Kidney (tissue), 22 donors: ENCODE measurements at places on chromosomes 16 and 17. TPM values are rescaled to one million over a fixed set of nuclear protein-coding genes. Genes with fewer than 3 reads are reported as not detected.
A peak's percentile ranks its signal among the peaks of the same experiment; 100 is the strongest.

GRCh38 chr17:51486091-51486490, 225.7 kb downstream of the UTP18 start:
- no peaks in the 10 kb centered on the region for H3K27me3 ChIP-seq
- no peaks in the 10 kb centered on the region for H3K4me1 ChIP-seq
- H3K36me3 ChIP-seq, result no peaks in the 10 kb centered on the region
- H3K4me3 ChIP-seq, result no peak overlapping the region
- no peak for DNase-seq

Gene RDM1
- not detected for total RNA-seq

DNA sequence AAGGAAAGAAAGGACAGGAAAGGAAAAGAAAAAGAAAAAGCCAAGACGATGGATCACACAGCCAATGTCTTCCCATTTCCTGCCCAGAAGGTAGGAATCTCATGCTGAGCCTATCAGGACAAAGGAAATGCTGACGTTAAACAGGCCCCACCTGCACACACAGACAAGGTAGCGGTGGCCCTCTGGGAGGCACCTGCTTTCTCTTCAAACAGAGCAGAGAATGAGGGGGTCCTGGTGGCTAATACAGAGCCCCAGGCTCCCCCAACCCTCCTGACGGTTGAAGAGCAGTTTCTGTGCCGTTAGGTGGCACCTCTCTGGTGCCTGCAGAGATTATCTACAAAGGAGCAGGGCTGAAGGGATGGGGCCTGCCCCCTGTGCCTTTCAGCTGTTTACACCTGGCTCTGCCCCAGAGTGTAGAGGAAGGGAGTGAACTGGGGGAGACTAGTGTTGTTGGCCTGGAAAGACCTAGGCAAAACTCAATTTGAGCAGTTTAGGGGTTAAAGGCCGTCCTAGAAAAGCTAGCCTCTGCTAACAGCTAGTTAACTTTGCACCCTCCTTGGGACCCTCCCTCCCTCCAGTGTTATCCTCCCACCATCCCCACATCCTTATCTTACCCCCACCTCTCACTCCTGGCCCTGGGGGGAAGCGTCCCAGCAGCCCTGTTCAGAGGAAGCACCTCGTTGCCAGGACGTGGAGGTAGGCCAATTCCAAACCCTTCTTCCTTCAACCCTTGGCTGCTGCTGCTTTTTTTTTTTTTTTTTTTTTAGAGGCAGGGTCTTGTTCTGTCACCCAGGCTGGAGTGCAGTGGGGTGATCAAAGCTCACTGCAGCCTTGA, 56.3 kb downstream of the ARHGAP27 start:
- DNase-seq, result no peak
- no peak overlapping the region for H3K4me3 ChIP-seq
- H3K27me3 ChIP-seq, result no peaks in the 10 kb centered on the region
- H3K27ac ChIP-seq, result no peak overlapping the region
- no peaks in the 10 kb centered on the region for H3K4me1 ChIP-seq

GRCh38 chr17:29740017-29740416, 117.3 kb upstream of the CORO6 start:
- no peaks in the 10 kb centered on the region for H3K4me1 ChIP-seq
- H3K36me3 ChIP-seq, result no peaks in the 10 kb centered on the region
- H3K27ac ChIP-seq, result no peak overlapping the region
- no peak for DNase-seq

Gene ADAD2
- total RNA-seq, result 0.72 TPM

- H3K36me3 ChIP-seq, result no peaks in the 10 kb centered on the region
- H3K27ac ChIP-seq, result no peak overlapping the region
- no peak overlapping the region for H3K4me3 ChIP-seq
- H3K4me1 ChIP-seq, result no peaks in the 10 kb centered on the region
- DNase-seq, result no peak
Observed at GRCh38 chr16:64925166-64925565, 196.7 kb downstream of the CDH11 start.

GRCh38 chr17:16398270-16399267, 16.8 kb upstream of the TRPV2 start:
- peak; percentile 40 for DNase-seq
- no peaks in the 10 kb centered on the region for H3K36me3 ChIP-seq
- H3K4me1 ChIP-seq, result no peaks in the 10 kb centered on the region
- H3K4me3 ChIP-seq, result no peak overlapping the region
- H3K27me3 ChIP-seq, result no peaks in the 10 kb centered on the region
- H3K27ac ChIP-seq, result no peak overlapping the region

DNA sequence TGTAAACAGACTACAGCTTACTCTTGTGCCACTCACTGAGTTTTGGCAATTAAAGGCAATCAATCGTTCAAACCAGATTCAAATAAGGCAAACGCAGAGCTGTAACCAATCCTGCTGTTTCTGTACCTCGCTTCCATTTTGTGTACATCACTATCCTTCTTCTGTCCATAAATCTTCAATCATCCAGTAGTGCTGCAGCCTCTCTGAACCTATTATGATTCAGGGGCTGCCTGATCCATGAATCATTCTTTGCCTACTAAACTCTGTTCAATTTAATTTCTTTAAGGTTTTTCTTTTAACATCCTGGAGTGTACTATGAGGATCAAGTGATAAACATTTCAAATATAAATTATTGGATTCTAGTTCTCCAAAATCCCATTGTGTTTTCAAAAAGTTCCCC, 93.9 kb downstream of the CEP112 start:
- H3K4me1 ChIP-seq, result no peaks in the 10 kb centered on the region
- no peak overlapping the region for H3K4me3 ChIP-seq
- H3K36me3 ChIP-seq, result no peaks in the 10 kb centered on the region
- no peaks in the 10 kb centered on the region for H3K27me3 ChIP-seq
- no peak for DNase-seq

GRCh38 chr16:30491744-30492308, 19.3 kb downstream of the ITGAL start:
- no peak overlapping the region for H3K4me3 ChIP-seq
- no peak for DNase-seq
- H3K27me3 ChIP-seq, result no peaks in the 10 kb centered on the region
- H3K27ac ChIP-seq, result no peak overlapping the region

- no peaks in the 10 kb centered on the region for H3K36me3 ChIP-seq
- H3K27ac ChIP-seq, result no peak overlapping the region
- peaks cover 12% of the 10 kb centered on the region for H3K4me1 ChIP-seq
- H3K4me3 ChIP-seq, result no peak overlapping the region
Observed at GRCh38 chr17:21251337-21252010, 1.7 kb downstream of the NATD1 start.

DNA sequence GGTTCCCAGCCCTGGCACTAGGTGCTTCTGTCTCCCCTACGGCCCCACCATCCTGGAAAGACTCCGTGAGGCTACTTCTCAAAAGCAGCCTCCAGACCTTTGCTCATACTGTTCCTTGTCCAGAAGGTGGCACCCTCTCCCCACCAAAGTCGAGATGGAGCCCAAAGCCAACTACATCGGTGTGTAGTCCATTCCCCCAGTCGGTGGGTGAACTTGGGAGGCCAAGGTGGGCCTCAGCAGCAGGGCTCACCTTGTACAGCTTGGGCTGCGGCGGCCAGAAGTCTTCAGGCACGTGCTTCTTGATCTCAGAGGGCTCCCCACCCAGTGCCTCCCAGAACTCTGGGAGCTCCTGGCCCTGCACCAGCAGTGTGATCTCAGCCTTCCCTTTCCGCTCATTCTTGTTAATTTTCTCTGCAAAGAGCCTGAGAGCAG, 10.2 kb downstream of the FLII start:
- H3K36me3 ChIP-seq, result no peaks in the 10 kb centered on the region
- H3K4me3 ChIP-seq, result no peak overlapping the region
- DNase-seq, result peak; percentile 84
- no peaks in the 10 kb centered on the region for H3K27me3 ChIP-seq
- no peak overlapping the region for H3K27ac ChIP-seq
